Activated CD8-positive, alpha-beta T cell treated with anti-CD3 and anti-CD28 coated beads, Interleukin-2, amount 10 ng/mL, durations not matched to agents 7 days and 5 days (primary cell): ENCODE measurements at places on chromosomes 7 and 10. TPM values are rescaled to one million over a fixed set of nuclear protein-coding genes. Genes with fewer than 3 reads are reported as not detected.

DNA sequence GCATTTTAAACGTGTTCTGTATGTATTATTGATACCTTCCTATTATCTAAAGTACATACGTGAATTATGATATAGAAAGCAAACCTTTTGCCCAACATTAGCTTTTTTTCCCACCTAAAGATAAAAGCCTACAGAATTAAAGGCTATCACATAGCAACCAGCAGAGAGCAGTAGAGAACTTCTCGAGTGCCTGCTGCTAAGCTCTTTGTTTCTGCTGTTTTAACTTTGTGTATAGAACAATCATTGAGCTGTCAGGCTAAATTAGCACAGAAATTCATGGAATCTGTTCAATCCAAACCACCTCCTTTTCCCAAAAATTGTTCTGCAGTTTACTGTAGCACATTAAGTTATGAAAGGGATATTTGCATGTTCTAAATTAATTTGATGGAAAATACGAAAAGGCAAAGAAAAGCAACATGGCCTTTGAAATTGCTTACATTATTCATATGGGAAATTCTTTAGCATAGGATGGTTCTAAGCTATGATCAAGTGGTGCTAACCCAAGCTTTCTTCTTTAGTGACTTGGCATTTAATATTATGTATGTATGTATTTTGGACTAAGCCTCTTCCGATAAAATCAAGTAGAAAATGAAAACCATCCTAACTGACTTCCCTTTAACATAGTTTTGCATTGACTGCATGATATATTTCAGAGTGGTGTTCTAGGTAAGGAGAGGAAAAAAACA lies 1288.5 kb downstream of the GATA3 start:
- DNase-seq: no peak

GRCh38 chr7:146314962-146315361 lies 198.4 kb downstream of the CNTNAP2 start:
- DNase-seq: no peak

DNA sequence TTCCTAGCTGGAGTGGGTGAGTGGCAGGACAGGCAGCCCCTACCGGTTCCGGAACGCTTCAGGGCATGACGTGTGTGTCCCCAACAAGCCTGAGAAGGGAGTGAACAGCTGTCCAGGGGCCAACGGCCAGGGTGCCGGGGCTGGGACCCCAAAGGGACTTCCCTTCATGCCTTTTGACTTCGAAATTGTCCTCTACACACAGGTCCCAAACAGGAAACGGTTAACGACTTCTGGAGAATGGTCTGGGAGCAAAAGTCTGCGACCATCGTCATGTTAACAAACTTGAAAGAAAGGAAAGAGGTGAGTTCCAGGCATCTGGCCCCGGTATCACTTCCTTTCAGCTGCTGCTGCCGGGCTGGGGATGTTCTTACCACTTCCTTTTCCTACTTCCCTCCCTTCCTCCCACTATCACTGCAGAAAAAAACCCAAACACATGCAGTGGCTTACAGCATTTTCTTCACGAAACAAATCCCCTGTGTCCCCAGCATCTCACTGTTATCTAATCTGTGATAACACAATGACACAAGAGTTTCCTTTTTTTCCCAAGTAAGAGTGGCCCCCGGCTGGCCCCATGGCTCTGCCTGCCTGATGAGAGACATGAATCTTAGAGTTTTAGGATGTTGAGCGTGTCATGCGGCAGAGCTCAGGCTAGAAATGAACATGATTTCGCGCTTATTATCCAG lies 63.2 kb downstream of the MKI67 start:
- DNase-seq: peak; percentile 74

GRCh38 chr7:4772306-4772705 lies 3.1 kb upstream of the AP5Z1 start:
- no peak for DNase-seq

DNA sequence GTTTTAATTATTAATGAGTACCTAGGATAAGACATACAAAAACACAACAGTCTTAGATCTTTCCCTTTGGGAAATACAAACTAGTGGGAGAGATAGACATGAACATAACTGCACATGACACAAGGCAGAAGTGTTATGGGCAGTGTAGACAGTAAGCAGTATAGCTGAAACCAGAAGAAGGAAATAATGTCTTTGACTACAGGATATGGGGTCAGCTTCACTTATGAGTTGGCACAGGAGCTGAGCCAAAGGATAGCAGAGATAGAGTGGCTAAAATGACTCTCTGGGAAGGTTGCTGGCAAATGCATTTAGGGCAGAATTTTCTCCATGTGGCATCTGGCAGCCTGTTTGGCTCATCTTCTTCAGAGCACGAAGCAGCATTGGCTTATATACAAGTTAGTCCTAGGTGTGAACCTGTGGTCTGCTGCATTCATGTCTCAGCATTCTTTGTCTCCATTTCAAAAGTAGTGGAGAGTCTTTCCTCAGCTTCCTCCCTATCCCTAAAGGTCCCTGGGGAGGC lies 60.3 kb upstream of the FEZF1 start:
- DNase-seq: no peak

- DNase-seq: no peak
Measured at GRCh38 chr7:437329-438251, 82.1 kb downstream of the PDGFA start.

DNA sequence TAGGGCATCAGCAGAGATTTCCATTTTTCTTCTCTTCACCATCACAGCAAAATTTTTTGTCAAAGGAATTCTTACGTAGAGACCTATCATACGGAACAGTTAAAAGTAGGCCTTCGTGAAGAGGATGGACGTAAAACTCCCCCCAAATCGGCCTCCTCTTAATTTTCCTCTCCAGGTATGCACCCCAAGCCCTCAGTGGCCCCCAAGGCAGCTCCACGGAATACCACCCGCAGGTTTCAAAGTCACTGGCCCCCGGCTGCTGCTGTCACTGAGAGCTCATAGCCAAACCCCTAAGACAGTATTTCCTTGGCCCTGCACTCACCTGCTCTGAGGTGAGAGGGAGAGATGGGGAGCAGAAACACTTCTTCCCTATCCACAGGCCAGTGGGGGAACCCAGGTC lies 8.8 kb downstream of the PODXL start:
- DNase-seq: no peak

DNA sequence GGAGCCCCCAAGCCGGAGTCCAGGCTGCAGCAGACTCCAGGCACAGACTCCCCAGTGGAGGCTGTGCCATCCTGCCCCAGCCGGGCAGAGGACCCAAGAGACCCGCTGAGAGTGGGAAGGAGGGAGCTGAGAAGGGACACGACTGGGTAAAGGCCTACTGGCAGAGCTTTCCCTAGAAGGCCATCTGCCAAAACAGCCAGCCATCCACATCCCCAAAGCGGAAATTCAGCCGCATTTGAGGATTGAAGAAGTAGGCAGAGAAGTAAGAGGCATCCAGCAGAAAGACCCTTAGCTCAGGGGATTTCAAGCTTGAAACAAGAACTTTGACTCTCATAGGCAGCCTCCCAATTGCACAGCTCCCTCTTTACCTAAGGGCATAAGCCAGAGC lies 857 bp downstream of the CPXM2 start:
- DNase-seq: no peak

DNA sequence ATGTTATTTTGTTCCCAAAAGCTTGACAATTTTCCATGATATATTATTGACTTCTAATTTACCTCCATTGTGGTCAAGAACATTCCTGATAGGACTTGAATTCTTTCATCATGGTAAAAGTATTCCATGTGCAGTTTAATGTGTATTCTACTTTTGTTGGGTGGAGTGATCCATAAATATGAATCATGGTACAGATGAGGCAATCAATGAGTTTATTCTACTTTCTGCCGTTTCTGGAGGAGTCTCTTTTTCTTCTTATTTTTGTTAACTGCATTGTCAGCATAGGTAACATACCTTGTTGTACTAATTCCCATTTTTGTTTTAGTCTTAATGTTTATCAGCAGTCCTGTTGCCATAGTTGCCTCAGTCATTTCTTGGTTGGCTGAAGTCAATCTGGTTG lies 69.6 kb downstream of the SHOC2 start:
- DNase-seq: no peak

DNA sequence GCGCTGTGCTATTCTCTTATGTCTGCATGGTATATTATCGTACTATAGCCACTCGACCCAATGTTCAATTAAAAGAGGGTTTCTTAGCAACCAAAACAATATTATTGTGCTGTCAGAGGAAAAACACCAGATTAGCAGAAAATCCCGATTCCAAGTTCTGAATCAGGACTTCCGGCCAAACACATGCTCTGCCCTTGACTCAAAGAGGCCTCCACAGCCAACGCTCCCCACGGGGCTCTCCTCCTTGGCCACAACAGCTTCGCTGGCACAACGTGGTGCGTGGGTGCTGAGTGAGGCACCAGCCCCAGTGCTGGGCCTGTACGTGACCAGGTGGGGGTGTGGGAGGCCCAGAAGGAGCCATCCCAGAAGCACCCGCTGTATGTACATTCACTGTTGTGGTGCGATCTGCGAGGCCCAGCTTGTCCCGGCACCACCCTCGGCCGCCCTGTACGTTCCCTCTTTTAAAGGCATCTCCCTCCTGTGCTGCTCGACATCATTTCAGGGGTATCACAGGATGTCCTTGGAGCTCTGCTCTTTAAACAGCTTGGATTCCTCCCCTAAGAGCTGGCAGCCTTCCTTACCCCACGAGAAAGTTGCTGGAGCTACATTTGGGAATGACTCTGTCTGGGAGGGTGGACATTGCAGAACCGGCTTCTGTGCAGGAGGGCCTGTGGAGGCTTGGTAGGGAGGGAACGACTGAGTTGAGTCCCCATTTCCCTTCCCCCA lies 736.2 kb downstream of the PARD3 start:
- no peak for DNase-seq

GRCh38 chr7:44187636-44188416 lies 1.4 kb downstream of the GCK start:
- DNase-seq: no peak

GRCh38 chr7:90626013-90626412 lies 29.9 kb downstream of the CDK14 start:
- DNase-seq: no peak

- DNase-seq: no peak
Measured at GRCh38 chr10:103695584-103696005, 159.8 kb downstream of the SH3PXD2A start.

DNA sequence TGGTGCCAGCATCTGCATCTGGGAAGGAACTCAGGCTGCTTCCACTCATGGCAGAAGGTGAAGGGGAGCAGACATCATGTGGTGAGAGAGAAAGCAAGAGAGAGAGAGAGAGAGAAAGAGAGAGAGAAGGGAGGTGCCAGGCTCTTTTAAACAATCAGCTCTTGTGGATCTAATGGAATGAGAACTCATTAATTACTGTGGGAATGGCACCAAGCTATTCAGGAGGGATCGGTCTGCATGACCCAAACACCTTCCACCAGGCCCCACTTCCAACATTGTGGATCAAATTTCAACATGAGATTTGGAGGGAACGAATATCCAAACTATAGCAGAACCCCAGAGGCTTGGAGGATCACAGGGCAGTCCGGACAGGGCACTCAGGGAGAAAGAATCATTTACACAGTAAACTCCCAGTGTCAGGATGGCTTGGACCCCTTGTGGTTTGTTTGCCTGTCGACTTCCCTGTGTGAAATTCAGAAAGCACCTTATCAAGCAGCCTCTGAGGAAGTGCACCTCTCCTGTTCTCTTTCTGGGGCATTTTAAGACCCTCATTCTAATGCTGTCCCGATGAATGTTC lies 308.5 kb downstream of the REEP3 start:
- DNase-seq: no peak

DNA sequence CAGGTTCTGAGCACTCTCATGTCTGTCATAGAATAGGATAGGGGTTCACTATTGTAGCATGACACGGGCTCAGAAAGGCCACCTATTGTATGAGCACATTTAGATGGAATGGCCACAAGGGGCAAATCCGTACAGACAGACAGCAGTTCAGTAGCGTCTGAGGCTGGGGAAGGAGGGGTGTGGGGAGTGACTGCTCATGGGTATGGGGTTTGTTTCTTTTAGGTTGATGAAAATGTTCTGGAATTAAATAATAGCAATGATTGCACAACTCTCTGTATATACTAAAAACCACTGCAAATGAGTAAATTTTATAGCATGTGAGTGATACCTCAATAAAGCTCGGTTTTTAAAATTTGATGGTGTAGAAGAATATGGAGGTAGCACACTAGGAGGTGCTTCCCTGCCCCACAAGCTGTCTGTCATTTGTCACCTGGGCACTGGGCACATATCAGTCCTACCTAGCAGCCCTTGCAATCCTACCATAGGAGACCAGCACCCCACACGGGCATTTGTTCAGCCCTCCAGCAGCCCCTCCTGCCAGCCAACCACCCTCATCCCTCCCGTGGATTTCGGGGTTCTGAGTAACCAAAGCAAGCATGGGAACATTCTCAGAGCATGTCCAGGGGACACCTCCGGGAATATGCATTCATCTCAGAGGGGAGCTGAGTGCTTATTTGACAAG lies 35.2 kb downstream of the KCNMA1 start:
- no peak for DNase-seq

- DNase-seq: no peak
Measured at GRCh38 chr10:73439605-73440312, 6.4 kb upstream of the MSS51 start.

GRCh38 chr10:14858338-14858960 lies 20.2 kb upstream of the SUV39H2 start:
- DNase-seq: no peak

- no peak for DNase-seq
Measured at GRCh38 chr7:30845426-30846135, 66.1 kb upstream of the AQP1 start.

GRCh38 chr10:132022241-132022640 lies 40.5 kb upstream of the BNIP3 start:
- no peak for DNase-seq

- DNase-seq: no peak
Measured at GRCh38 chr10:129972145-129972965, 8.3 kb upstream of the EBF3 start.

GRCh38 chr10:63611078-63611477 lies 89.9 kb downstream of the REEP3 start:
- no peak for DNase-seq

- DNase-seq: no peak
Measured at GRCh38 chr10:42827201-42827600, 44.6 kb downstream of the BMS1 start.

DNA sequence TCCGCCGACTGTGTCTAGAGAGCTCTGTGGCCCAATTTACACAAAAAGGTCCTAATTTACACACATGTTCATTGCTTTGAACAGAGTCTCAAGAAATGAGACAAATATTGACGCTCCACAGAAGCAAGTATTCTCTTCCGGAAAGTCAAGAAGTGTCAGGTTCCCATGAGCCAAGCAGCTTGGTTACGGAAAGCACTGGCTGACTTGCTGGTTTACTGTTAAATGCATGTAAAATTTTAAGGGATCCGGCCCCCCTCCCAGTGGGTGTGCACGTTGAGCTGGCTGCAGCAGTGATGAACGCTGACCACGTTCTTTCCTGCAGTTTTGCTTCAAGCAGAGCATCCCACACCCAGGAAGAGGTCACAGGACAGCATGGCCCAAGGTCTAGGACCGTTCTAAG lies 76.8 kb downstream of the DIP2C start:
- DNase-seq: no peak

Gene VSTM2A
- total RNA-seq: not detected

Gene TMEM130
- total RNA-seq: not detected

Gene PRPS1L1
- total RNA-seq: not detected

Gene PTTG1IP2
- total RNA-seq: not detected
